Fibroblast of upper back skin (primary cell): ENCODE measurements at places on chromosomes 1 and 21.

DNA sequence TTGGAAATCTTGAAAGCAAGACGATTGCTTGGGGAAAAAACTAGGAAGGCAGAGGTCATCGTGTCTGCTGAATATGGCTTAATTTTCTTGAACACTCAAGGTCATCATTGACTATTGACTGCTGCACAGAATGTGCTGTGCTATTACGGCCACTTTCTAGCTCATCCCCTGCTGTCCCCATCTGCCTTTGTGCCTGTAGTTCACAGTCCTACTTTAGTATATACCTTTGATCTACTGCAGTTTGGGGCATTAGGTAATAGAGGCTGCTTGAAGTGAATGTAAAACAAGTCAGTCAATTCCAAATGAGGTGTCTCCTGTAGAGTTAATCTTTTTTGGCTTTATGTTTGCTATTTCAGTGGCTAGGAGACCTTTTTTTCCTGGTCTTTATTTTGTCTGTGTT lies 8.3 kb downstream of the RAB4A start:
- DNase-seq = no peak

DNA sequence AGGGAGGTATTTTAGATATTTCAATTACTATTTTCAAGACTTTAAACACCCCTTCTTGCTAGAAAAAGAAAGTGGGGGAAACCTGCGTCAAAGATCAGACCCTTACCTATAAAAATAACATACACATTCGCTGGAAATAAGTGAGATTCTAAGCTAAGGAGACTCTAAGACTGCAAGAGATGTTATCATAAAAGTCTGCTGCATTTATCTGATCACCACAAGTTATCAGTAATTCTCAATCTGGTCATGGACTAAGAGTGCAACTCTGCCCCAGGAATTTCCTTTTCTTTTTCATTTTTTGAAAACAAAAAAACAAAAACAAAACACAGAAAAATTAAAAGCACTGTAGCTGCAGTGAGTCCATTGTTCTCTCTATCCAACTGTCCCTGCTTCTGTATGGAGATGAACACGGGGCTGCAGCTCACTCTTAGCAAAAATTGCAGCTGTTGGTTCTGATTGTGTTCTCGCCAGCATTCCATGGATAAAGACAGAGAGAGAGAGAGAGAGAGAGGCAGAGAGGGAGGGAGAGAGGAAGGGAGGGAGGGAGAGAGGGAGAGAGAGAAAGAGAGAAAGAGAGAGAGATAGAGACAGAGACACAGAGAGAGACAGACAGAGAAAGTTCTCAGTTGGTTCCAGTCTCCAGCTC lies 14.1 kb downstream of the XKR8 start:
- DNase-seq = no peak

DNA sequence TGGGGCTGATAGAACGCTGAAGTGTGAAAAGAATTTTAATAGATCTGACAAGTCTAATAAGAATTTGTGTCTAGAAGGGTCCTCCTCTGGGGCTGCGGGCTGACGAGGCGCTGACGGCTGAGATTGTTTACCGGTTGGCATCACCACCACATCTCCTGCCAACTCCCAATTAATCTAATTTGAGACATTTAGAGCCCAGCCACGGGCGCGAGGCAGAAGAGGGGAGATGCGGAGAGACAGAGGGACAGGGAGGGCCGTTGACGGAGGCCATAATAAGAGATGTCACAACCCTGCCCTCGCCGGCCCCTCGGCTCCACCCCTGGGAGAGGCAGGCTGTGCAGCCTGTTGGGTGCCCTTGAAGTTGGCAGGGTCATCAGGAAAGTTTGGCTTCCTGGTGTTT lies 109.3 kb downstream of the PAX7 start:
- DNase-seq = no peak

GRCh38 chr1:199742547-199742946 lies 285.0 kb upstream of the NR5A2 start:
- peak; percentile 91 for DNase-seq

DNA sequence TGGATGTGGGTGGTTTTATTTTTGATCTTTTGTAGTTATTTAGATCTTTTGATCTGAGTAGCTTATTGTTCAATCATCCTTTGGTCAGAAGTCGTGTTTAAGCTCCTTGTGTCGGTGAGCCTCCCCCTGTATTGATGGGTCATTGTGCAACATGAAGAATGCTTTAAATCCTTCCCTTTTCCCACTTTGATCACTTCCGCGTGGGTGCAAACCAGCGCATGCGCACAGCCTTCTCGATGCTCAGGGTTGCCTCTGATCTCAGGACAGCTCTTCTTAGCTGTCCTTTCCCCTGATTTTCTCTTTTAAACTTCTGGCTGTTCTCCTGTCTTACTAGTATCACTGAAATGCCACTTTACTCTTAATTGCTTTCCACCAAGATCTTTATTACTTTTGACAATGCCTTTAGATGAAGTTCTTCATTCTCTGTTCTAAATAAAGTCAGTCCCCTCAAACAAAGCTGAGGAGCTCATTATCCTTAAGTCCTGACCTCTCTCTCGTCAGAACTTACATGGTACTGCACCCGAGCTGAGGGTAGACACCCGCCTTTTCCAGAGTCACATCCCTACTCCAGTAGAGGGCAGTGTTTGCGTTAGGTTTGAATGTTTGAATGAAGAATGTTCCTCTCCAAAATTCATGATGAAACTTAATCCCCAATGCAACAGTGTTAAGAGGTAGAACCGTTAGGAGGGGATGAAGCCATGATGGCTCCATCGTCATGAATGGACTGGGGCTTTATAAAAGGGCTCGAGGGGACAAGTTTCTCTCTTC lies 547.9 kb upstream of the TMPRSS15 start:
- DNase-seq = peak; percentile 9

DNA sequence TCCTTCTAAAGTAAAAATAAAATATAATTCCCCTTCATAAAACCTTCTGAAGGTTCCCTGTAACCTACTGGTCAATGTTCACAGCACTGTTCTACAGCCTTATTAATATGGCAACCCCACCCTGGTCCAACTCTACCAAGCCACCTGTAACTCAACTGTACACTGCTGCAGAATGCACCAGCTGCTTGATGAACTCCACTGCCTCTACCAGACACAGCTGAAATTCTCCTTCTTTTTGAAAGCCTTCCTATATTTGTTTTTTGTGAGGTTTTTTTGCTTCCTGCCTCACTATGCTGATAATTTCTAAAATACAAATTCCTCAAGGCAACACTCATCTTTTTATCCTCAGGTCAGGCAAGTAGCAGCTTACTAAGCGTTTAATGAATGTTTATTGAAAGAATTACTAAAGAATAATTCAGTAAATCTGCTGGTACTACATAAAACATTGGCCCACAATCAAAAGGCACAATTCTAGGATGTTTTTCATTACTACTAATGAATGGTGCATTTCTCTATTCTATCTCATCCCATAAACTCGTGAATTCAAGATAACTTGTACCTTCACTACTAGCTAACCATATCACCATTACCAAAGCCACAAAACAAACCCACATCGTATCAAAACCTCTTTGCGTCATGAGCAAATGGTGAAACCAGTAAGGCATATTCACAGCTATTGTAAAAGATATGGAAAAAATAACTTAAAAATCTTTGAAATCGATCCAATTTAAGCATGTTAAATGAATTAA lies 2.4 kb downstream of the SSX2IP start:
- peak; percentile 18 for DNase-seq

- DNase-seq = peak; percentile 86
These were observed 48.0 kb upstream of the NEK7 start for GRCh38 chr1:198108636-198109370.

DNA sequence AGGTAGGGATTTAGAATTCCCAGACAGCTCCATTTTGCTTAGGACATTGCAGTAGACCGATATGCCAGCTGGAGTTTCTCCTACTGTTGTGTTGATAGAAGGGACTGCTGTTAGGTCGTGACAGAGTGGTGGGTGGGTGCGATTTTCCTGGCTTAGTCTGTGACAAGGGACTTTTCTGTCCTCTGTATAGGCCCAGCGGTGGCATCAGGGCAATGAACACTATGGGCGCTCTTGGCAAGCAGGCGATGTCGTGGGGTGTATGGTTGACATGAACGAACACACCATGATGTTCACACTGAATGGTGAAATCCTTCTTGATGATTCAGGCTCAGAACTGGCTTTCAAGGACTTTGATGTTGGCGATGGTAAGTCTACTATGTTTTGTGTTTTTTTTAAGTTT lies 321.8 kb downstream of the ZP4 start:
- no peak for DNase-seq

DNA sequence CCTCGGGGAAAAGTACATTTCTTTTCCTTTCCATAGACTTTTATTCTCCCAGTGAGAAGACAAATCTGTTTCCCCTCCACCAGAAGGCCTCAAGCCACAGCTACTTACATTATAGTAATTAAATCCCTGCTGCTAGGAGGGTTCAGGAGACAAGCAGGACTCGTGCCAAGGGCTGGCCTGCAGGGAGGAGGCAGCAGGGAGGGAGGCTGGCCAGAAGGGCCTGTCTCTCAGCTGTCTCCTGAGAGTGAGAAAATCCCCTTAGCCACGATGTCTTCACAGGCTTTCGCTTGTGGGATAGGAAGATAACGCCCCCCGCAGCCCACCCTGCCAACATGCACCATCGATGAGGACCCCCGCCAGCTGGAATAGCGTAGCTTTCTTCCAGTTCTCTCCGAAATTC lies 14.0 kb downstream of the KCNN3 start:
- no peak for DNase-seq

DNA sequence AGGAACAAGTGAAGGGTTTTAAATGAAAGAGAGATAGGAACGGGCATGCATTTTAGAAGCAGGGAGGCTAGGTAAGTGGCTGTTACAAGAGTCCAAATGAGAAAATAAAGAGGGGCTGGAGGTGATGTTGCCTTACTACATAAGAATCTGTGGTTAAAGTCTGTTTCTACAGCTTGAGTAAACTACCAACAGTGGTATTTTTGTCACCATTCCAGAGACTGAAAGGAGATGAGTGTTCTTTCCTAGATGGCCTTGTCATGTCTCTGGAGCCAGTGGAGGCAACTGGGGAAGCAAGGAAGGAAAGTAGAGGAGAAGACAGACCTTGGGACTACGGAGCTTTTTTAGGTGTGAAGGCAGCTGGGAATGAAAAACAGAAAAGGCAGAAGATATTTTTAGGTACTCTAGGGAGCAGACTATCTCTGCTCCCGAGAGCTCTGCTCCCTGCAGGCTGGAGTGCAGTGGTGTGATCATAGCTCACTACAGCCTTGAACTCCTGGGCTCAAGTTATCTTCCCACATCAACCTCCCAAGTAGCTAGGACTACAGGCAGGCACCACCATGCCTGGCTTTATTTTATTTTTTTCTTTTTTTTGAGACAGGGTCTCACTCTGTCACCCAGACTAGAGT lies 12.2 kb downstream of the HDAC1 start:
- peak; percentile 18 for DNase-seq

GRCh38 chr1:215568299-215568692 lies 1.2 kb downstream of the KCTD3 start:
- peak; percentile 65 for DNase-seq

DNA sequence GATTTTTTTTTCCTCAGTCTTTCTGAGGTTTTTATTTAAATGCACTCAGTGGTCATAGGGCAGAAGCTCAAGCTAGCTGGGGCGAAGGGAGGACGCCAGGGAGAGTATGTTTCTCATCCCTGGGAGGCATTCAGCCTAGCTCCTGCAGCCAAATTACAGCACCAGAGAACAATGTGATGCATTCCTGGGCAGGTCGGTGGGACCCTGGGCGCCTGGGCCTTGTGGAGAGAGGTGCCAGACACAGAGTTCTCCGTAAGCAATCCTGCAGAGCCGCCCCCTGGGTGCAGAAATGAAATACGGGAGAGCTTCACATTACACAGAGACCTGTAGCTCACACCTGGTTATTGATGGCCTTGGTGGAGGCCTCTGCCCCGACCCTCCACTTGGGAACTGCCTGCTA lies 15.5 kb downstream of the WNT2B start:
- peak; percentile 87 for DNase-seq
